M059J (cell line): ENCODE measurements at places on chromosomes 3 and 15.

- DNase-seq = no peak
Observed at GRCh38 chr15:41936649-41937567, 35.4 kb downstream of the EHD4 start.

- no peak for DNase-seq
Observed at GRCh38 chr3:70519913-70520659, 207.6 kb upstream of the MDFIC2 start.

DNA sequence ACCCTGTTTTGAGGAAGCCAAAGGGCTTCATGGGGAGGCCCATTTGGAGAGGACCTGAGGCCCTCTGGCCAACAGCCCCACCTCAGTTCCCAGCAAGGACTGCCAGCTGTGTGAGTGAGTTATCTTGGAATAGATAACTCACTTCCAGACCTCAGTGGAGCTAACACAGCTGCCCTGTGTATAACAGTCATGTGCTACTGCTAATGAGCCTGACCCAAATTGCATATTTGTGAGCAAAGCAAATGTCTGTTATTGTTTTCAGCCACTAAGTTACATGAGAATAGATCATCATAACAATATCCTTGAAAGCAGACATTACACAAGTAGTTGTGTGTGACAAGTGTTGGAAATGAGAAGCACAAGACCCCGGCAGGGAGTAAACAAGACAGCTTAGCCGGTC, 355.8 kb downstream of the MCTP2 start:
- no peak for DNase-seq

DNA sequence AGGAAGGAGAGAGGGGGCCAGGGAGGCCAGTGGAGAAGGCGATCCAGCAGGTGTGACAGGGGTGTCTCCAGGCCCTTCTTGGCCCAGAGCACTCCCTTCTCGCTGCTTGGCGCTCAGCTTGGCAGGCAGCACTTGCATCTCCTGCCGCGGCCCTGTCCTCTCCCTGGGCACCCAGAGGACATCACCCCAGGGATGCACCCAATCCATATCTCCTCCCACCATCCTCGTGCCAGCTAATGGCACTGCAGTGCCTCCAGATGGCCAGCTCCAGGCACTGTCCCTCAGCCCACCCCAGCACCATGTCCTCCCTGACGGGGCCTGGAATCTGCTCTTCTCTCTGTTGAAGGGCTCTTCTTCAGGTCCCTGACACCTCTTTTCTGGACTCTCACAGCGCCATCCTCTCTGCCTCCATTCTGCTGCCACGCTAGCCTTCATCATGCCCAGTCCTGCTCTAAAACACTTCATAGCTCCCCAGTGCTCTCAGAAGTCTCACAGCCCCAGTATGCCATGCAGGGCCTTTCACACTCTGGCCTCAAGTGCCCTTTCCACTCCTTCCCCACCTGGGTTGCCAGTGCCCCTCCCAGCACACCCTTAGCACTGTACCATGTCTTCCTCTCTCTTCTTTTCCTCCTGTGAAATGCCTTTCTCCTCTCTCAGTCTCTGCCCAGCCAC, 106.8 kb upstream of the SLC6A11 start:
- no peak for DNase-seq

DNA sequence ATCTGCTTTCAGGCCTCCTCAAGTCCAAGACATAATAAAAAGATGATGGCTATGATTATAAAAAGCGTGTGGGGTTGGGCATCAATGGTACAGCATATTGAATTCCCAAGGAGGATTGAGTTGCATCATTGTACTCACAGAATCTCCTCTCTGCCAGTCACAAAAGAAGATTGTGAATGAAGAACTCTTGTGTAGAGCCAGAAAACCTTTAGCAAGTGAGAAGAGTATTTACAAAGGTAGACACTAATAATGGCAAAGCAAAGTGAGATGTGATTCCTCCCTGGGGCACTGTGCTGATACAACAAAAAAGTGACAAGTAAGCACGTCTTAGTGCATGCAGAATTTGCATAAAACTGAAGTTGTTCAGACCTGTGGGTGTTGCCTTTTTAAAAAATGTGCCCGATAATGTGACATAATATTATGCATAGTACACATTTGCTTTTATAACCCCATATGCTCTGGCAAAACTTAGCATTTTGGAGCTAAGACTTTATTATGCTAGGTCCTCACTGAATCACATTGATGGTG, 291.2 kb upstream of the TBC1D5 start:
- no peak for DNase-seq

GRCh38 chr15:39579487-39580116, 1.3 kb upstream of the THBS1 start:
- peak; percentile 97 for DNase-seq

DNA sequence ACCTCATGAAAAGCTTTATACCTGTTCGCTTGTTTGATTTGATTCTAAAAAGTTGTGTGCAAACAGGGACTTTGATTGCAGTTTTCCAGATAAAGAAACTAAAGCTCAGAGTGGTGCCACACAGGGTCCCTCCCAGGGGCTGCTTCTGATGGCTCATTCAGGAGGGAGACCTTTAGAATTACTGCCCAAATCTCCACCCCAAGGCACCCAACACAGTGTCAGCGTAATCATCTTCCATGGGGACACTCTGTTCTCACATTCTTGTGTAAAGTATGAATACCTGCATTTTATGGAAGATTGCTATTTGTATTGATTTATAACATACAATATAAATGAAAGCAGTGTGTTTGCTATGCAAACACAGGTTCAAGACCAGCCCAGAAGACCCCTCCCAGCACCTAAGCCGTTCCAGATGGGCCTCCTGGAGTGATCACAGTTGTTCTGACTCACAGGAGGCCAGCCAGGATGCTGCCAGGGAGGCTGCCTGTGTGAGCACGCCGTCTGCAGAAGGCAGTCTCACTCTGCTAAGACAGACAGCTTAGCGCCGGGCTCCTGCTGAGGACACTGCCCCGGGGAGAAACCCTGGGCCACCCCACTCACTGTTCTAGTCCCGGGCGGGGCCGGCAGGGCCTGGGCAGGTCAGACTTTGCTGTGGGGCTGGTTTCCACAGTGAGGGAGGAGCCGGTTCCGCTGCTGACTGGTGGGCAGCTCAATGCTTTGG, 185.6 kb downstream of the FAM43A start:
- peak; percentile 94 for DNase-seq

GRCh38 chr3:13815088-13815683, 64.7 kb downstream of the WNT7A start:
- DNase-seq = no peak

DNA sequence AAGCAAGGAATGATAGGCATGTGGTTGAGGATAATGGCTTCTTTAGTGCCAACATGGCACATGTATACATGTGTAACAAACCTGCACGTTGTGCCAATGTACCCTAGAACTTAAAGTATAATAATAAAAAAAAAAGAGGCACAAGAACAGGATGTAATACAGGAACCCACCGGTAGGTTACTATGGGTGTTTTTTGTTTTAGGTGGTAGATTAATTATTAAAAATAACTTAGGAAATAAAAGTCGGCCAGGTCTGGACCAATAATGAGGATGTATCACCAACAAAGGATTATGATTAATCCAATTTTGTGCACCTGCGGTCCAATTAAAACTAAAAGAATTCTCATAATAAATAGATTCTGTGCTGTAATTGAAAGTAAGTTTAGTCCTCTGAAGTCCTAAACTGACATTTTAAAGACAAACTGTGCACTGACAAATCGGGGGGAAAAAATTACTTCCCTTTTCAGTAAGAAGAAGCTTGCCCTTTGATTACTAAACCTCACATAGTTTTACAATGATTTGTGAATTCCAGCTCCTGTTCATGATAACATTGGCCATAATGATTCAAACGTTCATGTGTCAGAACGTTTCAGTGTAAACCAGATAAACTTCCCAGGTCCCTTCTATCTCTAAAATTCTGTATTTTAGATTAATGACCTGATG, 62.2 kb downstream of the CASR start:
- DNase-seq = peak; percentile 66

DNA sequence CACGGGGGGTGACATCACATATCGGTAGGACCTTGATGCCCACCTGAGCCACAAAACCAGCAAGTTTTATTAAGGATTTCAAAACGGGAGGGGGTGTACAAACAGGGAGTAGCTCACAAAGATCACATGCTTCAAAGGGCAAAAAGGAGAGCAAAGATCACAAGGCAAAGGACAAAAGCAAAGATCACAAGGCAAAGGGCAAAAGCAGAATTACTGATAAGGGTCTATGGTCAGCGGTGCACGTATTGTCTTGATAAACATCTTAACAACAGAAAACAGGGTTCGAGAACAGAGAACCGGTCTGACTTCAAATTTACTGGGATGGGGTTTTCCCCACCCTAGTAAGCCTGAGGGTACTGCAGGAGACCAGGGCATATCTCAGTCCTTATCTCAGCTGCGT, 143.5 kb upstream of the LPP start:
- DNase-seq = no peak

GRCh38 chr15:26877831-26878230, 11.0 kb downstream of the GABRA5 start:
- no peak for DNase-seq

DNA sequence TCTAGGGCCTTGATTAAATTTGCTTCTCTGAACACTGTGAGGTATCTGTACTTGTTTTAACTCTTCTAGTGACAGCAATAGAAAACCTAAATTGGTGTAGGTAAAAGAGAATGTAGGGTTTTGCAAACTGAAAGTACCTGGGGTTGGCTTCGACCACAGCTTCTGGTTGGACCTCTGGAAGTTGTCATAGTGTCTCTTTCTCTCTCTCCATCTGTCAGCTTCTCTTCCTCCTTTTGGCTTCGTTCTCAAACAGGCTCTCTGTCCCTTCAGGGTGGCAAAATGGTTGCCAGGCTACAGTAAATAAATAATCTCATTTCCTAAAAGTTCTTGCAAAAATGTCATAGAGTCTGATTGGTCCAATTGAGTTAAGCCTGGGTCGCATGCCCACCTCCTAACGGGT, 149.3 kb upstream of the CTDSPL start:
- DNase-seq = peak; percentile 10

DNA sequence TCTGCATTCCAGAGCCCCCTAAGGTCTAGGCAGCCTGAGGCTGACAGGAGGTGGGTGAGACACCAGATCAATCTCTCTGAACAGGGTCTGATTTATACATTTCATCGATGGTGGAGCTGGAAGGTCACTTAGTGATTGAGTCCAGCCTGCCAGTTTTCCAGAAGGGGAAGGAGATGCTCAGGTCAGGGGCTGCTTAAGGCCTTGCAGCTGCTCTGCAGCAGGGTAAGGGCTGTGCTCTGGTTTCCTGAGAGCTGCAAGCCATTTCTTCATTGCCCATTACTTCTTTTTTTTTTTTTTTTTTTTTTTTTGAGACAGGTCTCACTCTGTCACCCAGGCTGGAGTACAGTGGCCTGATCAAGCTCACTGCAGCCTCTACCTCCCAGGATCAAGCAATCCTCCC, 10.7 kb downstream of the TADA3 start:
- no peak for DNase-seq

- DNase-seq = no peak
Observed at GRCh38 chr3:47265725-47266428, 16.7 kb downstream of the KIF9 start.

GRCh38 chr3:3288255-3288654, 108.8 kb upstream of the CRBN start:
- no peak for DNase-seq

- DNase-seq = no peak
Observed at GRCh38 chr3:168312984-168313383, 217.3 kb upstream of the GOLIM4 start.

DNA sequence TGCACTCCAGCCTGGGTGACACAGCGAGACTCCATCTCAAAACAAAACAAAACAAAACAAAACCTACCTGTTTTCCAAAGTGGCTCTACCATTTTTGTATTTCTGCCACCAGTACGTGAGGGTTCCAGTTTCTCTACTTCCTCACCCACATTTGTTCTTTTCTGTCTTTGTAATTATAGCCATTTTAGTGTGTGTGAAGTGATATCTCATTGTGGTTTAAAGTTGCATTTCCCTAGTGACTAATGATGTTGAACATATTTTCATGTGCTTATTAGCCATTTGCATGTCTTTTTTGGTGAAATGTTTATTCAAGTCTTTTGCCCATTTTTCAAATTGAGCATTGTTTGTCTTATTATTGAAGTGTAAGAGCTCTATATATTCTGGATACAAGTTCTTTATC, 50.7 kb downstream of the TRA2B start:
- no peak for DNase-seq

GRCh38 chr3:100682854-100683760, 26.2 kb upstream of the TFG start:
- DNase-seq = no peak

DNA sequence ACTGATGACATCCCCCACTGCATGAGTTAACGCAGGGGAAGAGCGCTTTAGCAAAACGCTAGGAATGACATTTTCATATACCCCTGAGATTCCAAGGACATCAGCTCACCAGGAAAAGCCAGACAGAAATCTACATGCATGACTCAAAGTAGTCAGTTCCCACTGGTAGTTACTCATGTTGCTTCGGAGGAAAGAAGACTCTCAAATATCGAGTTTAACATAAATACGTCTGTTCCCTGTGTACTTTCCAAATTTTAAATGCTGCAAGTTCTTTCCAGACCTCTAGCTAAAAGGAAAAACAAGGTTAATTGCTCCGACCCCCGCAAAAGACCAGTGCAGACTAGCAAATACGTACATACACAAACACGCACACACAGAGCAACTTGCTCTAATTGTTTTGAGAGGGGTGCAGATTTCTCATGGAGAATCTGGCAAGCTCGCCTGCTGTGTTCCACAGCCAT, 115.4 kb upstream of the PRICKLE2 start:
- peak; percentile 56 for DNase-seq

DNA sequence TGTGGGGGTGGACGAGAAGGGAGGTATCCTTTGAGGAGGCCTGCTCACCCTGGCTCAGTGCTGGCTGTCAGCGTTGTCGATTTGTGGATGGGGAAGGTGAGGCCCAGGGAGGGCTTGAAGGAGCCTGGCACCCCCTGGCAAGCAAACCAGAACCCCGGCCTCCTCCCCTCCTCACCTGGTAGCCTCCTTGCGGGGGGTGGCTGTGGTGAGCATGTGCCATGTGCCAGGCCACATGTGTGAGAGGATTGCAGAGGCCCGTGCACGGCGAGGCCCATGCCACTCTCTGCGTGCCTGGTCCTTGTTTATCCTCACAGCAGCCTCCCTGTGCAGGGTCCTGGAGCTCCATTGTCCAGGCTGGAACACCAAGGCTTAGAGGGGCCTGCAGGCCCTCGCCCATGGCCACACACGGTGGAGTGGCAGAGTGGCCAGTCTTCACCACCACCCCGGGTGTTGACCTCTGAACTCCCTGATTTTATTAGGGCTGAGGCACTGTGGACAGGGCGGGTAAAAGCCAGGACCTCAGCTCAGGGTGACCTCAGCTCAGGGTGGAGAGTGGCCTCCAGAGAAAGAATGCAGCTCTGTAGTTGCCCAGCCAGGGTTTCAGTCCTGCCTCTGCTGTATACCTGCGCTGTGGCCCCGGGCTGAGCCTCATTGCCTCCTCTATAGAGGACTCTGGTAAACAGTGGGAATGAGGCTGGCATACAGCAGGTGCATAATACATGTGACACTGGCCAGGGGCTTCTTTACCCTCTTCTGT, 29.1 kb downstream of the HDAC11 start:
- DNase-seq = no peak

DNA sequence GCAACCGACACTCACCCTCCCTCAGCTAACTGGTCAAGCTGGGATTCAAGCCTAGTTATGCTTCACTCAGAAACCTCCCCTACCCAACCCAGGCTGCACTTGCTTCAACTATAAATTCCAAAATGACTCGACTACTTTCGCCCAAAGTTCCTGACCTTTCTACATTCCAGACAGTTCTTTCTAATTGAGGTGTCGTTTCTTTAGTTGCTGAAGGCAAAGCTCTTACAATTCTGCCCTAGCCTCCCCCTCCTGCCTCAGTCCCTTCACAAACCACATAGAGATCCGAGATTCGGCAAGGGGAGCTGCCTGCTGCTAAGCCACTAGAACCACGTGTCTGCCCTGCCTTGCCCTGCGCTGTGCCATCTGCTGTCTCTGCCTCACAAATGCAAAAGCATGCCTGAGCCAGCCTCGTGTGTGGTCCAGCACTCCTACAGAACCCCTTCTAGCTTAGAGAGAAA, 74.7 kb upstream of the SH3GL3 start:
- DNase-seq = peak; percentile 42
